Caudate nucleus (tissue), 63 donors: ENCODE measurements at places on chromosomes 2 and 18.

DNA sequence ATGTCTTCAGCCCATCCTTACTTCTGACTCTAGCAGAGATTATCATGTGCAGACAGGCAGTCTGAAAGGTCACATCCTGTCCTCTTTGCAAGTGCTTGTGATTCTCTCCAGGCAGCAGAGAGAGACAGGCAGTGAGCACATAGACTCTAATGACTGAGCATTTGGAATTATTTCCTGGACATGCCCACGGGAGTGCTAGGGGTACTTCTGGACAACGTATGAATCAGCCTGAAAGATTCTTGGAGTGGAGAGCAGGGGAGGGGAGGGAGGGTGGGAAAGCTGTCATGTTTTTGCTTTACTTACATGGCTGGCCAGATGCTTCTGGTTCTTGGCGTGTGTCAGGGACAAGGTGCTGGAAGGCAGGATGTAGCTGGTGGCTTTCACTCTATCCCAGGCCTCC, 150.6 kb downstream of the RIF1 start:
- no peak for DNase-seq

DNA sequence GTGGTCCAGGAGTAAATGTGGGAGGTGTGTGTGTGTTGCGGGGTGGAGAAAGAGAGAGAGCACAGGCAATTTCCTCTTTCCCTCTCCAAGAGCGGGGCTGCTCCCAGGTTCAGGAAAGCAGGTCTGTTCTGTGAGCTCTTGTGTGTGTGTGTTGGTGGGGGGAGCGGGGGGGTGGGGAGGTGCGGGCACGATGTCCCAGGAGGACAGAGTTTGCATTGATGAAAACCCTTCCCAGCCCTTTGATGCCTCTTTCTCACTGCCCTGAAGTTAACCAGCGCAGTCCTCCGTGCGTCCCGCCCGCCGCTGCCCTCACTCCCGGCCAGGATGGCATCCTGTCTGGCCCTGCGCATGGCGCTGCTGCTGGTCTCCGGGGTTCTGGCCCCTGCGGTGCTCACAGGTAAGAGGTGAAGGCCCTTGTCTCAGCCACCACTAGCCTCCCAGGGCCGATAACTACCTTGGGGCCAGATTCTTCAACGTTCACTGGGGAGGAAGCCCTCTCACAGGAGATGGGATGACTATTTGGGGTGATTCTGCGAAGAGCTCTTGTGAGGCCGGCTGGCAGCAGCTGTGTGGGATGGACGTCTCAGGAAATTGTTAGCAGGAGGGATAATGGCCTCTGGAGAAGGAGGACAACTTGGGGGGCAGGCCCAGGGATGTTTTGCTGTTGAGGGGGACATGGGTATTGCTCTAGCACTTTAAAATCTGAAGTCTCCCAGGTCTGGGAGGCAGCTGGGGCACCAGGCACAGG, at the start of gene SNORC:
TSS of gene SNORC (plus strand) at position 247 of the 748 bp plus-strand sequence. CDS start at position 325, 78 bp downstream.
- no peak for DNase-seq

DNA sequence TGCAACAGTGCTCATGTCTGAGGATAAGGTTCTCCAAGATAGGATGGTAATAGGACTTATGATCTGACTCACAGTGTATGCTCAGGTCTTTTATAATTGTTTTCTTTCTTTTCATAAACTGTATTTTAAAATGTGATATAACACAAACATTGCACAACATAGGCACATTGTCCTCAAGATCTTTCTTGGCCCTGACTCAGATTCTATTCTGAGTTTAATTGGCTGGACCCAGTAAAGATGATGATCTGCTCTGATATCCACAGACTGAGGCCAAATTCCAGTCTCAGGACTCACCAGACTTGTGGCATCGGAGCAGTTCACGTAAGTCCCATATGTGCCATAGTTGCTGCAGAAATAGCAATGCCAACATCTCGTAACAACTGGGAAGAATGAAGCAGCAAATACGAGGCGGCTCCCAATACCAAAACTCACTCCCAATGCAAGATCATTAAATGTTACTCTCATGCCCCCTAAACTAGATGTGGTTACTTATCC, 448.9 kb upstream of the SLC14A2 start:
- no peak for DNase-seq

DNA sequence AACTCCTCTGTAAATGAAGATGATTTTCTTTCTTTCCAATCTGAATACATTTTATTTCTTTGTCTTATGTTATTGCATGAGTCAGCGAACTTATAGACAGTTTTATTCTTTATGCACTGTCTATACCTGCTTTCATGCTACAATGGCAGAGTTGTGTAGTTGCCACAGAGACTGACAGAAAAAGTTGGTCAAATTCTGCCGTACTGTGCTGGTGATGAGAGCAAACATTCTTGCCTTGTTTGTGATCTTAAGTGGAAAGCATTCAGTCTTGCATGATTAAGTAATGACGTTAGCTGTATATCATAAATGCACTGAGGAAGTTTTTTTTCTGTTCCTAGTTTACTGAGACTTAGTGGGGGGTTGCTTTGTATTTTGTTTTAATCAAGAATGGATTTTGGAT, 32.9 kb downstream of the ZC3H15 start:
- no peak for DNase-seq

DNA sequence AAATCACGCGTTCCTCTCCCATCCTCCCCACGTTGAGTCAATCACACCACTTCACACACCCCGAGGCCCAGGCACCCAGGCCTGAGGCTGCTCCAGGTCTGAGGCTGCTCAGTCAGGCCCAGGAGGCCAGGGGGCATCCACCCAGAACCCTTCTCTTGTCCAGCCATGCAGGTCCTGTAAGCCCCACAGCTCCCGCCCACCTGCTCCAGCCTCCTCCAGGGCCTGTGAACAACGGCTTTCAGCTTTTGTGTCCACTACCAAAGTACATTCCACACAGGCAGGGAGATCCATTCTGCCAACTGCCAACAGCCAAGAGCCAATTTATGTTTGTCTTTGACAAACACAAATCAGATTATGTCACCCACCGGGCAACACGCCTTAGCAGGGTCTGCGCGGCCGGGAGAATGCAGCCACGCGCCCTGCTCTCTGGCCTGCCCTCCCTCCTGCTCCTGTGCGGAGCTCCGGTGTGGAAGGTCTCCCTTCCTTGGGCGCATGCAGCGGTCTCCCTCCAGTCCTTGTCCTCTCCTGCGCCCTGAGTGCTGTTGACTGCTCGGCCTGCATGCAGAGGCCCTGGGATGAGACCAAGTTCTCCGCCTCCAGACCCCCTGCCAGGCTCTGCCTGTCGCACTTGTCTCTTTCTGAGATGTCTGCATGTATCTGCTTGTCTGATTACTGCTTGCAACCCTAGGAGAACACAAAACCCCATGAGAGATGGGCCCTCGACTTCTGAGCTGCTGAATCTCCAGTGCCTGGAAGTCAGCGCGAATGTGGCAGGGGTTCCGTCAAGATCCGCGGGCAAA, 146.6 kb downstream of the ZNF516 start:
- DNase-seq: no peak

- DNase-seq: no peak
Observed at GRCh38 chr2:207748993-207749392, 20.7 kb downstream of the FZD5 start.

DNA sequence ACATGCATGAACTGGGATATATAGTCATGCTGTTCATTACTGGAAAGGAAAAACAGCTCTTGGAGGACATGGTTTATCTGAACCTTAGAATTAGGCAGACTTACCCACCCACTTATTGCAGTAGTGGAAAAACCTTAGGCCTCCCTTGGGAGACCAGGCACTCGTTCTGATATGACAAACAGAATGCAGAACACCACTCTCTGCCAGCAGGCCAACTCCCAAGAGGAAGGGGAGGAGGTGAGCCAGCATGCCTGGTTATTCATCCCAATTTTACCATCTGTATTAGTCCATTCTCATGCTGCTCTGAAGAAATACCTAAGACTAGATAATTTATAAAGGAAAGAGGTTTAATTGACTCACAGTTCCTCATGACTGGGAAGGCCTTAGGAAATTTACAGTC, 17.5 kb downstream of the C18orf63 start:
- DNase-seq: no peak

GRCh38 chr2:173544641-173545363, 190.1 kb downstream of the CDCA7 start:
- no peak for DNase-seq

DNA sequence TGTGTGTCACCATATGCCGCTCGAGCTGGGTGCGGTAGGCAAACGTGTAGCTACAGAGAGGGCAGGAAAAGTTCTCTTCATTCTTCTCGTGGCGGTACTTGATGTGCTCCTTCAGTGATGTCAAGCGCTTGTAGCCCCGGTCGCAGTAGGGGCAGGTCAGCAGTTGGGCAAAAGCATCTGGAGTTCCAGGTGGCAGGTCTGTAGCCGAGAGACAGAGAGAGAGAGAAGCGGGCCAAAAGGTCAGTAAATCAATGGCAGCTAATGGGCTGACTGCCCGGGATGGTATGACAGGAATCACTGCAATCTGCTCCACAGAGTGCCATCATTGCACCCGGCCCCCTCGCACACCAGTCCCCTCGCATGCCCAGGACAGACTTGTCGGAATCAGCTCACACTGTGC, 116.0 kb downstream of the ZEB2 start:
- no peak for DNase-seq

GRCh38 chr18:62324917-62325805, at the start of gene TNFRSF11A:
TNFRSF11A (plus strand) TSS chr18:62325310; CDS start chr18:62325353, 43 bp downstream.
- DNase-seq: no peak

DNA sequence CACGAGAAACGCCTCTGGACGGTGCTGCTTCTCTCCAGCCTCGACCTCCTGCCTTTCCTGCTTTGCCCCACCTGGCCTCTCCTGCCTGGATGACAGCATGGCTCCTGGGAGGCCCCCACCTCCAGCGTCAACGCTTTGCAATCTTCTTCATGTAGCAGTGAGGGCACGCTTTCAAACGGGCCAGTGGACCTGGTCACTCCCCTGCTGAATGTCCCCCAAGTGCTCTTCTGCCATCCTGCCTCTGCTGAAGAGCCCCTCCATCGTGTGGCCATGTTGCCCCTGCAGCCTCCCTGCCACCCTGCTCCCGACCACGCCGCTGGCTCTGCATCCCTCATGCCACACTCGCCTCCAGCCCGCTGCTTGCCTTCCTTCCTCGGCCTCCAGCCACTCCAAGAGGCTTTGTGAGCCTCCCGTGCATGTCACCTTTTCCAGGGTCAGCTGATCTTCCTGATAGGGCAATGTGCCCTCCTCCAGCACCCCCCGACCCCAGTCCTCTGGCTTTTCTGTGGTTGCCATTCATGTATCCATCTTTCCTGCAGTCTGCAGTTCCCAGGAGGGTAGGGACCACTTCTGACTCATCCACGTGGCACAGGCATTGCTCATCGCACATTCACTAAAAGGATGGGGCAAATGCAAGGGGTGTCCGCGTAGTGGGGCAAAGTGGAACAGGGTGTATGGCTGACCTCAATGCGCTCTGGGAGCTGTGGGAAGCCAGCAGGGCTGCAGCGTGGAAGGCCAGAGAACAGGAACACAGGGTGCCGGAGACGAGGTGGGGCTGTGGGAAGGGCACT, 268.8 kb downstream of the TWIST2 start:
- no peak for DNase-seq

DNA sequence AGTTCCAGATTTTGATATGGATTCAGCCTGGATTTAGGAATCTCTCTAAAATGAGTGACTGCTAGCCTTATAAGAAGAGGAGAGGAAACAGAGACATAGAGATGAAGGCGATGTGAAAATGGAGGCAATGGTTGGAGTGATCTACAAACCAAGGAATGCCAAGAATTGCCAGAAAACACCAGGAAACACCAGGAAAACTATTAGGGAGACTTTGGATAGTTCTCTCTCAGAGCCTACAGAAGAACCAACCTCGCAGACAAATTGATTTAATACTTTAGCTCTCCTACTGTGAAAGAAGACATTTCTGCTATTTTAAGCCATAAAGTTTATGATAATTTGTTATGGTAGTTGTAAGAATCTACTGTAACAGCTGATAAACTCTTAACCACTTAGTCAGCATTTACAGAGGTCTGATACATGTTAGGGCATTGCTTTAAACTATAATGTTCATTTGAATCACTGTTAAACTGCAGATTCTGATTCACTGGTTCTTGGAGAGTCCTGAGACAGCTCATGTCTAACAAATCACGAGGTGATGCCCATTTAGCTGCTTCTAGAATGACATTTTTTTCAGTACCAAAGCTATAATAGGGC, 1702.6 kb upstream of the LRRTM1 start:
- DNase-seq: no peak

GRCh38 chr2:235537587-235537986, 43.7 kb downstream of the AGAP1 start:
- DNase-seq: no peak

DNA sequence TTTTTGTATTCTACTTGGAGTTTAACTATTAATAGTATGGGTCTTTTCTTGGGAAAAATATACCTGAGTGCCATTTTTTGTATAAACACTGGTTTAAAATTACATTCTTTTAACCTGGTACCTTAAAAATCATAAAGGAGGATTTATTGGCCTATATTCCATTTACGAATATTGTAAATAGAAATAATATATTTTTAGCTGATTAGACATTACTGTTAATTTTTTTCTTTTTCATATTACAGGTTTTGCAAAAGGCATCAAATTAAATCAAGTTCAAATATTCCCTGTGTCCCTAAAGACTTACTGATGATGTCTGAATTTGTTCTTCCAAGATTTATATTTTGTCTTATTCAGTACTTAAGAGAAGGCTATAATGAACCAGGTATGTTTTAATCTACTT, 44.7 kb downstream of the UBR3 start:
- no peak for DNase-seq

DNA sequence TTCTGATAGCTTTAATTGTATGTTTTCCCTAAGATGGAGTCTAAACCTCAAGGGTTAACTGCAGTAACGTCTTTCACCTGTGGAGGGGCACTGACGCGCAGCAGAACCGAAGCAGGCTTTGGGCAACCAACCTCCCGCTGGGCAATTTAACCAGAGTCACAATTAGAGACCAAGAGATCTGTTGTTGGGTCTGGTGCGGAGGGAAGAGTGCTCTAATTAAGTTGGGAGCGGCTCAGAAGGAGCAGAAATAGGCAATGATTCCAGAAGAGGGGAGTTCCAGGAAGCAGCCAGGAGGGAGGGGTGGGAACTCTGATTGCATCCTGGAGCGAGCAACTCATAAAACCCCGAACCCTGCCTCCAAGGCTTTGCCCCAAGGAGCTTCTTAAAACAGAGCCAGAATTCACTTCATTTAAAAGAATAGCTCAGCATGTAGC, 245.8 kb downstream of the PAX3 start:
- no peak for DNase-seq

- DNase-seq: peak; percentile 41
Observed at GRCh38 chr2:121529439-121530211, 1.1 kb upstream of the RNU4ATAC start.

GRCh38 chr2:120985997-120986651, 250.5 kb downstream of the GLI2 start:
- no peak for DNase-seq

- DNase-seq: peak; percentile 49
Observed at GRCh38 chr2:26346454-26347053, at the start of gene ADGRF3. ADGRF3 (minus strand) TSS chr2:26346789; CDS start chr2:26346234, 555 bp downstream.

DNA sequence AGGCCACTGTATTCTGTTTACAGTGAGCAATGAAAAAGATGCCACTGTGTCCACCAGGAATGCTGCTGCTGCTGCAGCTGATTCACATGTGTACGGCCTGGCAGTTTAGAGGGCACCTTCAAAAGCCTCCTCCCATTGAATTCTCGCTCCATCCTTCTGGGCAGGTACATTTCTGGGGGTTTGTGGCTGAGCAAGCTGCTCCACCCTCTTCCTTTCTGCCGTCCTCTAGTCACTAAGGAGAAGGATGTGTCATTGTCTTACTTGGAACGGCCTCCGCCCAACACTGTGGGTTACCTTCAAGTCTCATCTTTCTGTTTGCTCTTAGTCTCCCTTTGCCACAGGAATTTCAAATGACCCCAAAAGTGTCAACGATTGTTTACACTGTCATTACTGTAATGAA, 182.0 kb downstream of the ZBTB7C start:
- no peak for DNase-seq
